ENCODE measurements at places on chromosomes 1 and 21.

- DNase-seq = no peak
Measured at GRCh38 chr1:55828044-55828443, 612.9 kb upstream of the USP24 start.

DNA sequence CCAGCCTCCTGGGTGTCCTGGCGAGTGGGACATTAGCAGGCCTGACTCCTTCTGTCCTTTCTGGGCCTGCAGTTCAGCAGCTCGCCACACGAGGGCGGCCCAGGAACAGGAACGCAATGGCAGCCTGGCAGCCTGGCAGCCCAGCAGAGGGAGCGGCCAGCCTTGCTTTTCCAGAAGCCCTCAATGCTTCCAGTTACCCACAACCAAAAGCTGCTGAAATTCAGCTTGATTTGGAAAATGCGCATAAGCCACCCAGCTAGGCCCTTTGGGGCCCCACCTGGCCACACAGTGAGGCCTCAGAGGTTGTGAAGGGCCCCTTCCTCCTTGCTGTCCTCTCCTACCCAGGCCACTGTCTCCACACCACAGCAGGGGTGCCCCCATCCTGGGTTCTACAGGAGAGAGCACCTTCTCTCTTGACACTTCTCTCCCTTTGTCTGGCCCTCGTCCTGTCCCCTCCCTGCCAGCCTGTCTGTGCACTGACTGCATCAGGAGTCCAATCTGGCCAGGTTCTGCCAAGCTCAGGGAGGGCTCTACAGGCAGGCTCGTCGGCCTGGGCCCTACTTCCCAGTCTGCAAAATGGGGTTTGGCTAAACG, 103.4 kb upstream of the VAMP3 start:
- peak; percentile 26 for DNase-seq

DNA sequence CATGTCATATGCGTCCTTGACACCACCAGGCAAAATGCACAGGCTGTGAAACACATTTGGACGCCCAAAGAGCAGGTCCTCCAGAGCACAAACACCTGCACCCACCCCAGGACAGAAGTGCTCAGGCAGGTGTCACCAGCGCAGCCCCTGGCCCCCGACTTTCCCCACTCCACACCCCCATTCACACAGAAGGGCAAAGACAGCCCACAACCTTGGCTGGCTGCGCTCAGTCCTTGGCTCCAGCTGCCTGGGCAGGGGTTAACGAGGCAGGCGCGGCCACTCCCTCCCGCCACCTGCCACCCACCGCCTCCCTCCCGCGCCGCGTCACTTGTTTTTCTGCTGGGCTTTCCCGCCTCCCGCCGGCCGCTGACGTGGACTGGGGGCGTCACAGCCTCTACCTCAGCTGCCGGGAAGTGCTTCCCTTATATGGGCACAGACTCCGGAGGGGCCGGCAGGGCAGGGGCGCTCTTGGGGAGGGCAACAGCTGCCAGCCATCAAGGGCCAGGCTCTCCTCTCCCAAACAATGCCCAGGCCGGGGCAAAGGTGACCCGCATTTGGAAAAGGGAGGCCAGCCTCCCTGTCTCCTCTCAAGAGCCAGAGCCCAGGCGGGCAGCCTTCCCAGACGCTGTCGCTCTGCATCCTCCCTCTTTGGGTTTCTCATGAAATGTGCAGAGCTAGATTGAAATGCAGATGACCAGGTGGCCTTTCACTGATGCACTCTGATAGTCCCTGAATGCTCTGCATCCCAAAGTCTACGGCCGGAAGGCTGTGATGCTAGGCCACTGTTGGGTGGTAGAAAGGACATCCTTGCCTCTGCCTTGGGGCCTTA, 14.8 kb upstream of the BTG2 start:
- DNase-seq = no peak

- DNase-seq = no peak
Measured at GRCh38 chr1:30579580-30579979, 143.8 kb downstream of the MATN1 start.

GRCh38 chr1:15295696-15296095, 48.7 kb downstream of the FHAD1 start:
- DNase-seq = no peak

DNA sequence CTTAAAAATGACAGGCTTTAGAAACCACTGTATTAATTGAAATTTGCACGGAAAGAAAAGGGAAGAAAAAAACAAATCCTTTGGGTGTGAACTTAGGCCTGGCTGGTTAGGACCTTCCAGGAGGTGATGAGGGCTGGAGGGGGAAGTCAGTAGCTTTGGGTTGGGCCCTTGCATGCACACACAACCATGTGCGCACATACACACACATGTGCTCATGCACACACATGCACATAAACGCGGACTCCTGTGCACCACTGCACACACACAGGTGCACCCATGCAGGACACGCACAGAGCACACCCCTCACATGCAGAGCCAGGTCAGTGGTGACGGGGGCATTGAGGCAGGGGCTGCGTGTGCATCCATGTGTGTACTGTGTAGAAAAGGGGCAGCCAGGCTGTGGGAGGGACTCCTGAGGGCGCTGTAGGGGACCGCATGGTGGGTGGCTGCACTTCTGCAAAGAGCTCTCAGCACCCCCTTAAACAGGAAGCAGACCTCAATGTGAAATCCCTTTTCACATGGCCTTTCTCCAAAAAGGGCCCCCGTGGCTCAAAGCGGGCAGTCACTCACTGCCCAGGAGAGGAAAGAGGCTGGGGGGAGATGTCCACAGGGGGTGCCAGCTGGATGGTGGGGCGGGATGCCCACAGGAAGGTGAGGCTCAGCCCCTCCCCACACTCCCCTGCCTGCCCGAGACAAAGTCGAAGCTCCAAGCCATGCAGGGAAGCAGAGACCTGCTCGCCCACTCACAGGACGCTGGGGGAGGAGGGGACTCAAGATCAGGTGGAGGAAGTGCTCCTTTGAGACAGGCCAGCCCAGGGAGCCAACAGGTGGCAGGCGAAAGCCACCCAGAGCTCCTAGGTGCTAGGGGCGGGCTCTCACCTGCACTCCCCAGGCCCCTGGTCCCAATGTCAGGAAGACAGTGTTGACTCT, 95.2 kb downstream of the ITPKB start:
- no peak for DNase-seq

DNA sequence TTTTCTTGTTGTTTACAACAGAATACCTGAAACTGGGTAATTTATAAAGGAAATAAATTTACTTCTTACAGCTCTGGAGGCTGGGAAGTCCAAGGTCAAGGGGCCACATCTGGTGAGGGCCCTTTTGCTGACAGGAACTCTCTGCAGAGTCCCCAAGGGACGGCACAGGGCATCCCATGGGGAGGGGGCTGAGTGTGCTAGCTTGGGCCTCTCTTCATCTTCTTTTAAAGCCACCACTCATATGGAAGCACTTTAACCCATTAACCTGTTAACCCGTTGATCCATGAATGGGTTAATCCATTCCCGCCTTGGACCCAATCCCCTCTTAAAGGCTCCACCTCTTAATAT, 76.3 kb downstream of the OBSCN start:
- no peak for DNase-seq

DNA sequence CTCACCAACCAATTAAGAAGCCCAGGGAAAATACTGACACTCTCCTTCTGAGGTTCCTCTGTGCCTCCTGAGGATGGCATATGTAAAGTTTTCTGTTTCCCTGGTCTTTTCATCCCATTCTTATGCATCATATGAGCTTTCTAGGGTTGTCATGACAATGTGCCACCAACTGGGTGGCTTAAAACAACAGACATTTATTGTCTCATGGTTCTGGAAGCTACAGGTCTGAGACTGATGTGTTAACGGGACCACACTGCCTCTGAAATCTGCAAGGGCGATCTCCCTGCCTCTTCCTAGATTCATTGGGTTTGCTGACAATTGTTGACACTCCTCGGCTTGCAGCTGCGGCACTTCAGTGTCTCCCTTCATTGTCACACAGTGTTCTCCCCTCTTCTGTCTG, 308.4 kb downstream of the RGS7 start:
- DNase-seq = no peak

DNA sequence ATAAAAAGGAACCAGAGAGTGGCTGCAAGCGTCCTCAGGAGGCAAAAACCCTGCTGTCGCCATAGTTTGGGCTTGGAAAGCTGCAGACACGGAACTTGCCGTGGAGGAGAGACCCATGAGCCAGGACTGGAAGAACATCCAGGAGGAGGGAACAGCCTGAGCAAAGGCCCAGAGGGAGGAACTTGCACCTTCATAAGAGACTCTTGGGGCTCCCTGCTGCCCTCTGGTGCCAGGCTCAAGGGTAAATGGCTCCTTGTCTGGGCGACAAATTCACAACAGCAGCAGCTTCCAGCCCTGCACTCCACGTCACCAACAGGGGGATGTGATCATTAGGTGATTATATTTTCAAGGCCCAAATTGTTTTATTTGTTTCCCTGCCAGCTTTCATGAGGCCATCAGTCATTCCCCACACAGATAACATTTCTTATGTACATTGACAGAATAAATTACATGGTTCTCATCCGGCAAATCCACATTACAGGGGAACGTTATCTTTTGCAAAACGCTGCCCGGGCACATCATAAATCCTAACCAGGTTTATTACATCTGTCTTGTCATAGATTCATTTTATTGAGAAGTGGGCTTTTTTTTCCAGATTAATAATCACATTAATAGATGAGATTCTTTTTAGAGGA, 143.0 kb upstream of the GRIK3 start:
- no peak for DNase-seq

DNA sequence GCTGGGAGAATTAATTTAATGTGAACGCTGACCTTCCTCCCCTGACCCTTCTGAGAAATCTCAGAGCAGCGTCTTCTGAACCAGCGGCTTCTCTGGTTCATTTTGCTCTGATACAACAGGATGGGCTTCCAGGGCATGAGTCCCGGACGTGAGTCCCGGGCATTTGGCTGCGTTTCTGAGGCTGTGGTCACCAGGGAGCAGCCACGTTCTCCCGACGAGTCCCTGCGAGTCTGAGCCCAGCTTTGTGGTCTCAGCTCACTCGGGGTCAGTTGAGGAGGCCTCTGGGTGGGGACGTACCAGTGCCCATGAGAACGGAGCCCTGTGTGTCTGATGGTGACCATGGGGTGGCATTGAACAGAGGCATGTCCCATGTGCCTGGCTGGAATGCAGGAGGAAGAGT, 17.7 kb upstream of the OBSCN start:
- DNase-seq = no peak

DNA sequence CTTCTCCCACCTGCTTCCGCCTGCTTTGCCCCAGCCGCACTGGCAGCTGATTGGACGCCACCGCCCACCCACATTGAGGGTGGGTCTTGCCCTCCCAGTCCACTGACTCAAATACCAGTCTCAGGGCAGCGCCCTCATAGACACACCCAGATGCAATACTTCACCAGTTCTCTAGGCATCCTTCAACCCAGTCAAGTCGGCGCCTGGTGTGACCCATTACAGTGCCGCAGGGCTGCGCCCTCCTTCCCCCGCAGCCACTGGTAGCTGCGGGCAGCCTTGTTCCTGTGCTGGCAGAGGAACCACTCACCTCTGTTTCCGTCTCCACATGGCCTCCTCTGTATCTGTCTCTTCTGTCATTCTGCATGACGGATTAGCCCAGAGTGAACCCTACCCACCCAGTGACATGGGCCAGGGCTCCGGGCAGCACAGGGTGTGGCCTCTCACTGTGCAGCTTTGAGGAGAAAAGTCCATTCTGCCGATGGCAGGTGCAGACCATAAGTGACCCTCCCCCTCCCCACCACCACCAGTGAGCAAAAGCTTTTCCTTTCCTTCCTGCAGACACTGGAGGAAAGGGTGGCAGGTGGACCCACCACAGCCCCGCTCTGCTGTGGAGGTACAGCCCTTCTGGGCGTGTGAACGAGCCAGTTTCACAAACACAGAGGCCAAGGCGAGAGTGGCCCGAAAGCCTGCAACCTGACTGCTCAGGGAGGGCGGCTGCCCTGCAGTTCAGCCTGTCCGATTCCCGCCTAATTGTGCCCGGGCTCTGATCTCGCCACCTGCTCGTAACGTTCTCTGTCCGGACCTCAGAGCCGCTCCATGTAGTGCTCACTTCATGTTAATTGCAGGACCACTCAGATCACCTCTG, 57.1 kb downstream of the FAAP20 start:
- no peak for DNase-seq

DNA sequence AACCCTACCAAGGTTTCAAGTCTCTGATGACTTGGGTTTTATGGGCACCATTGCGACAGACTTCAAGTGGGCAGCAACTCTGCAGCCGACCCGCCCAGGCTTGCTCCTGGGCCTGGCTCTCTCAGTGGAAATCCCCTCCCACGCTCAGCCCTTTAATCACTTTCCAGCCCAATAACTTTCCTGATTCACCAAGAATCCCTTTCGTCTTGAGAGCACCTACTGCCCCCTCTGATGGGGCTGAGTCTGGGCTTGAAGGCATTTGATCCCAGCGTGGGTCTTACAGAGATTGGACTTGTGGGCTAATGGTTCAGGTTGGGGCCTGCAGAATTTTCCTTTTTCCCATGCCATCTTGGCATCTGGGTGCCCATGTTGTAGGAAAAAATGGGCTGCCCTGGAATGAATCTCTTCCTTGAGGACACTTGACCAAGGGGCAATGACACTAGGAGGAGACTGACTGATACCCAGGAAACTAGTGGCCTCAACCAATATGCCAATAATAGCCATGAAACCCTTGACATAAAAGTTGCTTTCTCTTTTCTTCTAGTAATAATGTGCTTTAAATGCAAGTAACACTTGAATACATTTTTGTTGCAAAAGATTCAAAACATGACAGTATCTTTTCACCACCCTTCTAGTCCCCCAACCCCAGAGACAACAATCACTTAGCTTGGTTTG, 7.8 kb upstream of the PHLDA3 start:
- DNase-seq = no peak

DNA sequence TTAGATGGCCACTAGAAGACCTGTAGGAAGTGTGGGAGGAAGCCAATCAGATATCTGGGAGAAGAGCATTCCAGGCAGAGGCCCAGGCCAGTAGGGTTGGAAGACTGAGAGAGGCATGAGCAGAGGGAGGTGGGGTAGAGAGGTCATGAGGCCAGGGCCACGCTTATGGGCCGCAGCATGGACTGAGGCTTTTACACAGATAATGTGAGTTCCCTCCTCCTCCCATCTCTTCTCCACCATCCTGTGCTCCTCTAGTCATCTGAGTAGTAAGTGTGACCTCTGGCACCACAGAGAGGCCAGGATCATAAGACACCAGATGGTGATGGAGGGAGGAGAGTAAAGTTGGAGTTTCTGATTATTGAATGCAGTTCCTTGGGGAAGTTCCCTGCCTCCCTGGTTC, 17.1 kb downstream of the TTC22 start:
- DNase-seq = no peak

Measured in HFF-Myc (cell line).